ENCODE measurements at places on chromosomes 5 and 9.

DNA sequence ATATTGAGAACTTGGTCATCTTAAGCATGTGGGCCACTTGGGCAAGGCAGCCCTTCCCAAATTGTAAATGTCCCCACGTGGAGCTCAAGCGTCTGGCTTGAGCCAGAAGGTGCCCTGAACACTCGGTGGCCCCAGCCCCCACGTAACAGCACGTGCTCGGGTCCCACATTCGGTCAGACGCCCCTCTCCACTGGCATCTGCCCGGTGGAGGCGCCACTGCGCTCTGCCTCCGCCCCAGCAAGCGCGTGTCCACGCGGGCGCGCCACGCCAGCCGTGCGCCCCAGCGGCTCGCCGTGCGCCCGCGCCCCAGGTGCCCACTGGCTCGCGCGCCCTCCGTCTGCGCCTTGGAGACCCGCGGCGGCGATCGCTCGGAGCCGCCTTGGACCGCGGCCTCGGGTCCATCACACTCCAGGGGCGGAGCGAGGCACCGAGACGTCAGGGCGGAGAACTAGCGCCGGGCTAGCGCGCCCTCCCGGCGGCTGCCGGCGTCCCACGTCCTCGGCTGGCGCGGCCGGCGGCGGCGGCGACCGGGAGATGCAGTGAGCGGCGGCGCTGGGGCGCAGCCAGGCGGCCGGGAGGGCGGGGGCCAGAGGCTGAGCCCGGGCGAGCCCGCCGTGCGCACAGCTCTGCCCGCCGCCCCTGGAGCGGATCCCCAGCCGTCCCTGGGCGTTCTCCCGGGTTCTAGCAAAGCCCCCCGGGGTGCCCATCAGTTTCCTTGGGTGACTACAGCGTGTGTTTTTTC, at the start of gene PALM2AKAP2:
TSS of gene PALM2AKAP2 (plus strand) at position 488 of the 742 bp plus-strand sequence. CDS start 291 bp downstream, outside the sequence.
- DNase-seq = peak; percentile 1

GRCh38 chr9:83296123-83296522, 233.2 kb upstream of the RASEF start:
- DNase-seq = no peak

DNA sequence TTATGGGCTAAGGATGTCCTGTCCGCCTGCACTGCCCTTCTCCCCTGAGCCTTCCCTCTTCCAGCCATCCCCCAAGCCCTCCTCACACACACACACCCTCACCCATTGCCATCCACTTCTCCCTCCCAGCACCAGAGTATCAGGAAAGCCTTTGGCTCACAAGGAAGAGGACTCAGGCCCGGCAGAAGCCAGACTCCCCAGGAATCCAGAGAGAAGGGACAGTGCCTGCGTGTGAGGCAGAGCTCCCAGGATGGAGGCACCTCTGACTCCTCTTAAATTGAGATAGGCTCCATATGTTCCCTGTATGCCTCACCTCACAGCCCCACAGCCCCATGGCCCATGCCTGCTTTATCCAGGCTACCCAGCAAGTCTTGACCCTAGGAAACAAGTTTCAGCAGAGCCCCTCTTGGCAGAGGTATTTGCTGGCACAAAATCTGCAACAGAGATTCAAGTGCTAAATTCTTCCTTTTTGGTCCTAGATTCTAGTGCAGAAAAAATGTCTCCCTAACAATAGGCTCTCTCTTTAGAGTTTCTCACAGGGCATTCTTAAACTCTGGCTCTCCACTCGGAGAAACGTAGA, 761 bp downstream of the IL17B start:
- no peak for DNase-seq

DNA sequence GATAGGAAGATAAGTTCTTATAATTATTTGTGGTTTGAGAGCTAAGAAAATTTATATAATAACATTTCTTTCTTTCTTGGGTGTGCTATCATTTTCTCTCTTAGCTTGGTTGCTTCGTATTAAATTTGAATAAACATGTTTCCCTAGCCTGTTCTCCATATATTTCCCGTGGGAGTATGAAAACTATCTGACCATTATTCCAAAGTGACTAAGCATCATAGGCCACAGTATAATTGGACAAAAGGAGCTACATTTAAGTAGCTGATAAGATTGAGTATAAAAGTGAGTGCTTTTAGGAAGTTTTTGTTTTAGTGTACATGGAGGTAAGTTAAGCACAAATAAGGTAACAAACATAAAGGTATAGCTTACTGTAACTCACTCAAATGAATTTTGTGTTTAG, 8.4 kb upstream of the OSMR start:
- no peak for DNase-seq

DNA sequence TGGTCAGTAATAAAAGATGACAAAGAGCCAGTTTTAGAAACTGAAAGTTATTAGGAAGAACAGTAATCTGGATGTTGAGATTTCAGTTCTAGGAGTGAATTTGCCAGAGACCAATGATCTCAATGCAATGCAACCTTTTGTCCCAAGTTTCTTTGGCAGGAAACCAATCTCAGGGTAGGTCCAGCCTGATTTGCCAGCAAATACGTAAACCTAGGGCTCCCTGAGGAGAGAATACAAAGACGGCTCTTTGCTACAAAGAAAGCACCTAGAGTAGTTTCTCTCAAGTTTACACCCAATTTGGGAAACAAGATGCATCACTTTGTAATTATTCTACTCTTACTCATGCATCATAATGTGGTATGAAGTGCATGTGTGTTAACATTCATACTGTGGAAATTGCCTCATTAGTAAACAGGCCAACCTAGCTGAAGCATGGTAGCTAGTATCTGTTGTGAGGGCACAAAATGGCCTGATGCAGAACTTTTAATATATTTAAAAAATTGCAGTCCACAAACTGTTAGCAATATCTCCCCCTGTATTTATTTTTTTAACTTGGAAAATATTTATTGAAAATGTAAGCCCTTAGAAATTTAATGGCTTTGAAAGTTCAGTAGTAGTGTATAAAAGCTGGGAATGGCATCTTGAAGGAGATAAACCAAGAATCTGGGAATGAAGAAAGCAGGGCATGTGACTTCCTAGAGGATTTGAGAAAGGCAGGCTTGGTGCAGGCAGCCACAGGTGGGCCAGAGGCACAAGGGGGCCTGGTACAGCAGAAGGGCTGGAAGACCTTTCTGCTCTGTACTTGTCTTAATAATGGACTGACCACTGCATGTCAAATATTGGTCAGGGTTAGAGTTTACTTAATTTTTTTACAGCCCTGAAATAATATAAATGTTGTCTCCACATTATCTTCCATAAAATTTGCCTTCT, 59.5 kb downstream of the MAST4 start:
- no peak for DNase-seq

DNA sequence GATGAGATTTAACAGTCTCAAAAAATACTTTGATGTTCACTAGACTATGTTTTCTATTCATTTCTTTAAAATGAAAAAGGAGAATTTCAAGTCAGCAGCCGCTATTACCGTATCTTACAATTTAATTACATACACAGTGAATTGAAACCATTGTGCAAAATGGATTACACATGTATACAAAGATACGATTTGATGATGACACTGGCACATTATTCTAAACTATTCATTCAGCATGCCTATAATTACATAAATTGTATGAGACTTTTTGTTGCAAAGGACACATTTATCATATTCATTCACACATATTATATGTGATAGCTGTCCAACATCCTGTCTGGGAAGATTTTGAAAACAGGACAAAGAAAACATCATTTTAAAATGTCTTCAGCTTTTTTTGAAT, 118.3 kb upstream of the VCAN start:
- DNase-seq = no peak

DNA sequence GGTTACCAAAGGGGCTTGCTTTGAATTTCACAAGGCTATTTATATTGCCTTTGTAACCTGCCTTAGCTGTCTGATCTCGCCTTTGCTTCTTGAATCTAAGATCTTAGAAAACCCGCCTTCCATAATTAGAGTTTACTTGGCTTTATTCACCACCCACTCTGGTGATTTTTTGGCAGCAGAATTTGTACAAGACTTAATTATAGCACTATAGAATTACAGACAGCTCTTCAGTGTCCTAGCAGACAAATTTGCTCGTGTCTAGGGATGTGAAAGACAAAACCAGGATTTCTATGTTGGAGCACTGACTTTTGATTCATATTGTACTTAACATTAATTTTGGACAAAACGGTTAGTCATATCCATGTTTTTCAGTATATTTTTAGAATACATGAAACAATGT, 306.6 kb downstream of the ADGRV1 start:
- no peak for DNase-seq

DNA sequence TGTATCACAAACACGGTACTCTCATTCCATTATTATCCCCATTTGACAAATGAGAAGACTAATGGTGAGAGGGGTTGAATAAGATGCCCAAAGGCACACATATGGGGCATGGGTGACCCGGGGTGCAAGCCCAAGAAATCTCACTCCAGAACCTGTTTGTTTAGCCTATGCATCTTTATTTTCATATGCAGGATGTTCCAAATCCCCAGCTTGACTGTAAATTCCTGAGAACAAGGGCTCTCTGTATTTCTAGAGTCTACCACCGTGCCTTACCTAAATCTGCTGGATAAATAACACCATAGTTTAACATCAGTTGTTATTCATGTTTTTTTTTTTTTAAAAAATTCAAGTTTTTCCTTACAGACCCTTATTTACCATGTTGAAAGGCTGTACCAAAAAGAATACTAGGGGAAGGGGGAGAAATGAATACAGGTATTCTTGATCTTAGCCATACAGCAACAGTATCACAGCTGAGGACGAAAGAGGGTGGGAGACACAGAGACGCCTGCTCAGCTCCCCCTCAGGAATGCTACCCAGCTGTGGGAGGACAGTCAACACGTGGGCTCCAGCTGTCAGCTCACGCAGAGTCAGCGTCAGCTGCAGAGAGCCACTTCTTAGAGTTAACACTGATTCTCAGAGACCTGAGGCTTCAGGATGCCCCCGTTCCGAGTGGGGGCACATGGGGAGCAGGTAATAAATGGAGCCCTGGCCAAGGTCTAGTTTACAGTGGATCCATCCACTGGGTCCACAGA, 86.6 kb downstream of the MED27 start:
- no peak for DNase-seq

- no peak for DNase-seq
Measured at GRCh38 chr5:61637566-61637965, 305.5 kb downstream of the ZSWIM6 start.

DNA sequence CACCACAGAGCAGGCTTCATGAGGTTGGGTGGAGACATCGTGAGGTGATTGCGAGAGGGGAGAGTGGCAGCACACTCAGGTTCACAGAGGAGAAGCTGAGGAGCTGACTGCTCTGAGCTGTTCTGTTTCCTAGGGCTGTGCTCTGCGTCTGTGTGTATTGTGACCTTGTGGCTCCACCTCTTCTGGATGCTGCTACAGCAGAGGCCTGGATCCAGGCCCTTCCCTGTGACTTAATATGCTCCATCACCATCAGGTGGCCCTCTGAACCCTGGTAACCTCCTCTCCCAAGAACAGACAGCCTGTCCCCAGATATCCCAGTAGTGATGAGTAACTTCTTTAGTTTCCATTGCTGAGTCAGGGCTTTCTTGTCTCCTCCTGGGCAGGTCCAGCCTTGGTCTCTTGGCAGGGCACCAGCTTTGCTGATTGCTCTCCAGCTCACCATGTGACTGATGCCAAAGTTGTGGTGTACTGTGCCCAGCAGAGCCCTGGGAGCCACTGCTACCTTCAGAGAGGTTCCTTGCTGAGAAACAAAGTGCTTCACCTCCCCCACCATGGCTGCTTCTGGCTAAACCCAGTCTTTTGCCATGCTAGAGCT, 212.8 kb upstream of the CHD1 start:
- no peak for DNase-seq

DNA sequence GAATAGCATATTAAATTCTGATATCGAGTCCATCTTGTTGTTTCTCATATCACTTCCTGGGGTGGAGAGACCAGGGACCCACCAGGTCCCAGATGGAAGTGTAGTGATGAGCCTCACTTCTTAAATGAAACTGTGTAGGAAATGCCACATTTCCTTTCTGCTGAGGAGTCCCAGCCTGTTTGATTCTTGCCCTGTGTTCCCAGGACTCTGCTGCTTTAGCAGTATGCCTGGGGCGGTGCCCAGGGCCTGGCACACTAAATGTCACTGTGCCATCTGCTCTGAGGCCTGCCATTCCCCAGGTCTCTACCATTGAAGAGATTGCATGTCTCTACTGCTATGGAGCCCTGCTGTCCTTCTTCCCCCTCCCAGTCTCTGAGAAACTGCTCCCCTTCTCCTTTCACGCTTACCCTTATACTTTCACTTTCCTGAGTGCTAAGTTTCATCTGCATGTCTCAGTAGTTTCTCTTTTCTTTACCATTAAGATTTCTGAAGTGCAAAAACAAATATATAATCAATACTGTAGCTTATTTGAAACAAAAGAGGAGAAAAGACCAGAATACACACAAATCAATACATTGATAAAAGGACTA, 260.4 kb downstream of the GABRB2 start:
- no peak for DNase-seq

DNA sequence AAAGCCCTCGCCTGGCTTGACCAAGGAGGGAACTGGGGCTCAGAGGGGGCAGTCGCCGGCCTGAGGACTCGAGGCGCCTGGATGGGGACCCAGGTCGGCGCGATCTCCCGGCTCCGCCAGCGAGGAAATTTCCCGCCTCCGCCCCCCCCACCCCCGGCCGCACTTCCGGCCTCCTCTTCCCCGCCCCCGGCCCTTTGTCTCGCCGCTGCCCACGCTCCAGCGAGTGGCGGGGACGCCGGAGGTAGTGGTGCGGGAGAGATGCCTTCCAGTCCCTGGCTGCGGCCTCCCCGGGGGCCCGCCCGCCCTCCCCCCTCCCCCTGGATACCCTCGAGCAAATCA, 448 bp upstream of the GPRIN1 start:
- DNase-seq = no peak

DNA sequence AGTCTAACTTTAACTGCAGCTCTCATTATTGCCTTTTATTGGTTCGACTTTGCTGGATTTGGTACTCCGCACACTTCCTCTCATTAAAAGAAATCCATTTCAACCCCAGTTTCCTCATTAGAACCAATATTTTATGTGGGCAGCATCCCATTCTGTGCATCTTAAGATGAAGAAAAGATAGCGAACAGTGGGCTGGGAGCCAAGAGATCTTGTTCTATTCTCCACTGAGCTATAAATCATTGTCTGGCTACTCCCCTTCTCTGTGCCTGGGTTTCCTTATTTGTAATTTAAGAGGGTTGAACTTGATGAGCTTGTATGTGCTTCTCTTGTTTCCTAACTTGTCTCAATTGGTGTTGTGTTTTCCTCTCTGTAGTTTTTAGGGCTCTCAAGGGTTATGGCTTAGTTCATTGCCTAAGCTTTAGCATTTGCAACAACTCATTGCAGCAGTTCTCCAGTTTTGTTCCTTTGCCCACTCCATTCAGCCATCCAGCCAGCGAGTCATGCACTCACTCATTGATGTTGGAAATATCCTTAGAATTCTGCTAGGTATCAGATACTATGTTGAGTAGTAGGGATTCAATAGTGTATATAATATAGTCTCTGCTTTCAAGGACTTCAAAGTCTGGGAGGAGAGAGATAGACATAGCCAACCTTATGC, 273.3 kb upstream of the TNC start:
- DNase-seq = no peak

DNA sequence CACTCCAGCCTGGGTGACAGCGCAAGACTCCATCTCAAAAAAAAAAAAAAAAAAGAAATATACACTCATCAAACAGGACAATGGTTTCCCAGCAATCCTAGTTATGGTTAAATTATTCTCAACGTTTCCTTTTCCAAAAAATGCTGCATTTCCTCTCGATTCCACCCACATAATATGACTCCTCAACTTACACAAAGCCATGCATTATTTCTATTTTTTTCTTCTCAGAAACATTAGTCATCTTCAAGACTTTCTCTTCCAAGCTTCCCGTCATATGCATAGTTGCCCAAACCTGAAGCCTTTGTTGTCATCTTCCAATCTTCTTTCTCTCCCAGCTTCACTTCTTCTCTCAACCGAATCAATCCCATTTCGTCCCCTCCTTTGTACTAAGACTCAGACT, 61.4 kb upstream of the RANBP6 start:
- DNase-seq = peak; percentile 20

Measured in suppressor macrophage treated with lipopolysaccharide for 4 hours (primary cell).